Esophagus squamous epithelium (tissue), 5 donors: ENCODE measurements at places on chromosomes 6 and 20.

DNA sequence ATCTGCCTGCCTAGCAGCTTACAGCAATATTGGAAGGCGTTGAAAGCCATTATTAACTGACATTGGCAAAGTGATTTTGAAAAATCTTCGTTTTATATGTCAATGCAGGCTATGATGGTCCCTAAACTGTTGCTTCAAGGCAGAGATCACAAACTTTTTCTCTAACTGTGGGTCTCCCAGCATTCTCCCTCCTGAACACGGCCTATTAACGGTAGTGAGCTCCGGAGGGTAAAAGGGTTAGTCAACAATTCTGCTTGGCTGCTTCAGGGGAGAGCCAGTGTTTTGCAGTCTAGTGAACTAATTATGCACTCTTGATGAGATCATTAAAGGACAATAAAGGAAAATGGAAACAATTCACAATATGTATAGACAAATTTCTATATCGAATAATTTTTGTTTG lies 261.8 kb upstream of the QKI start:
- DNase-seq: no peak

DNA sequence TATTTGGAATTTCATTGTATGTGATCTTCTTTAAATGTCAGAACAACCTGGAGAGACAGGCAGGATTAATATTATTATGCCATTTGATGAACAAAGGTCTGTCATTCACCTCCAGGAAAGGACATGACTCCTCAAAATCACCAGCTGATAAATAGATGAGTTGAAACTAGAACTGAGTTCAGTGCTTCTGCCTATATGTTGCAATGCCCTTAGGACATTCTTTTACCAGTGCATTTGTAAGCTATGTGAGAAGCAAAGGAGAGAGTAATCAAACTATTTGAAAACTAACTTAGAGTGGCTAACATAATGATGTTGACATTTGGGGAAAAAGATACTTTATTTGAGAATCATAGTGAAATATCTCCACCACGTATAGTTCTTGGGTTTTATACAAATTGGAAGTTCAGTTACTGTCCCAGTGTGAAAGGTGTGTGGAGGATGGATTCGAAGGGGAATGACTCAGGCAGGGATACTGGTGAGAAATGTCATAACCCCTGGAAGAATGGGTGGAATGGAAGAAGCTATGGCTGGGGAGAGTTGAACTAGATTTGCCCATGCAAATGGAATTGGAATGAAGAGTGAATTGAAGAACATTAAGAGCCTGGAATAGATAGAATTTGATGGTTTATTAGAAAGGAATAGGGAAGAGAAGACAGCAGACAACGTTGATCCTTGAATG lies 21.5 kb downstream of the PKIB start:
- no peak for DNase-seq

DNA sequence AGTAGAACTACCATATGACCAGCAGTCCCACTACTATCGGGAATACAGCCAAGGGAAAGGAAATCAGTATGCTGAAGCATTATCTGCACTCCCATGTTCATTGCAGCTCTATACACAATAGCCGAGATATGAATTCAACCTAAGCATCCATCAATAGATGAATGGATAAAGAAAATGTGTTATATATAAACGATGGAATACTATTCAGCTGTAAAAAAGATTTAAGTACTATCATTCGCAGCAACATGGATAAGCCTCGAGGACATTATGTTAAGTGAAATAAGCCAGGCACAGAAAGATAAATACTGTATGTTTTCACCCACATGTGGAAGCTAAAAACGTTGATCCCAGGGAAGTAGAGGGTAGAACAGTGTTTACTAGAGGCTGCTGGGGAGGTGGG lies 44.1 kb downstream of the DTNBP1 start:
- no peak for DNase-seq

- DNase-seq: no peak
Observed at GRCh38 chr6:5323979-5324378, 62.7 kb downstream of the FARS2 start.

GRCh38 chr6:101614774-101615173 lies 221.3 kb downstream of the GRIK2 start:
- no peak for DNase-seq

DNA sequence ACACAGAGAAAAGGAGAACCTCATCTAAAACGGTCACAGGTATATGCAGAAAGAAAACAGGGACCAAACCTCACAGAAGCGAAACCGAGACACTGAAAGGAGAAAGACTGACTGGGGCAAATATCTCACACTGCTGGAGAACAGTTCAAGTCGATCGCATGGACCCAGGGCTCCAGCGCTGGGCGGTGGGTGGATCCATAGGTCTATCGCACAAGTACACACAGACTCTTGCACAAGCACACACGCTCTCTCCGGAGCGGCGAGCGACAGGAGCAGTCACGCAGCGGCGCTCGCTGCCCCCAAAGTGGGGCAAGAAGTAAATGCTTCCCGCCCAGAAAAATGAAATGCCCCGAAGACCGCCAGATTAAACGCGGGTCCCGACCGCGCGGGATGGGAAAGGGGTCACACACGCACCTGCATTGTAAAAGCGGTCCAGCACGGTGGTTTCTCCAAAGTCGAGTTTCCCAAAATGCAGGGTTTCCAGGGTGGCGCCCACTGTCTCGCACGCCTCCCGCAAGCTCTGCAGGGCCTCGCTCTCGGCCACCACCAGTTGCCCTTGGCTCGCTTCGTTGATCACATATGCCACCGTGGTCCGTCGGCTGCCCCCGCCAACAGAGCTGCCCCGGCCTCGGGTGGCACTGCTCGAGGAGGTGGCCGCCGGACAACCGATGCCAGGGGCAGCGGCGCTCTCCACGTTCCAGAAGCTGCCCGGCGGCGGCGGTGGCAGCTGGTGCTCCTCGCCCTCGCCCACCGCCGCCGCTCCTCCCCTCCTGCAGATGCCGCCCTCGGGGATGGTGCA lies 782 bp downstream of the MAP3K5 start:
- no peak for DNase-seq

- no peak for DNase-seq
Observed at GRCh38 chr6:154337406-154338005, 19.1 kb downstream of the IPCEF1 start.

- no peak for DNase-seq
Observed at GRCh38 chr6:112743323-112743722, 396.2 kb downstream of the RFPL4B start.

GRCh38 chr6:78484198-78485064 lies 382.9 kb upstream of the IRAK1BP1 start:
- DNase-seq: no peak

GRCh38 chr6:144343701-144344428 lies 58.7 kb downstream of the UTRN start:
- no peak for DNase-seq

GRCh38 chr6:37283671-37284151 lies 25.8 kb upstream of the TMEM217 start:
- no peak for DNase-seq

GRCh38 chr6:32439139-32439538 lies 548 bp upstream of the HLA-DRA start:
- DNase-seq: no peak

GRCh38 chr6:37313723-37314486 lies 39.9 kb upstream of the RNF8 start:
- DNase-seq: no peak

- DNase-seq: no peak
Observed at GRCh38 chr20:22916021-22916842, 118.9 kb upstream of the SSTR4 start.

DNA sequence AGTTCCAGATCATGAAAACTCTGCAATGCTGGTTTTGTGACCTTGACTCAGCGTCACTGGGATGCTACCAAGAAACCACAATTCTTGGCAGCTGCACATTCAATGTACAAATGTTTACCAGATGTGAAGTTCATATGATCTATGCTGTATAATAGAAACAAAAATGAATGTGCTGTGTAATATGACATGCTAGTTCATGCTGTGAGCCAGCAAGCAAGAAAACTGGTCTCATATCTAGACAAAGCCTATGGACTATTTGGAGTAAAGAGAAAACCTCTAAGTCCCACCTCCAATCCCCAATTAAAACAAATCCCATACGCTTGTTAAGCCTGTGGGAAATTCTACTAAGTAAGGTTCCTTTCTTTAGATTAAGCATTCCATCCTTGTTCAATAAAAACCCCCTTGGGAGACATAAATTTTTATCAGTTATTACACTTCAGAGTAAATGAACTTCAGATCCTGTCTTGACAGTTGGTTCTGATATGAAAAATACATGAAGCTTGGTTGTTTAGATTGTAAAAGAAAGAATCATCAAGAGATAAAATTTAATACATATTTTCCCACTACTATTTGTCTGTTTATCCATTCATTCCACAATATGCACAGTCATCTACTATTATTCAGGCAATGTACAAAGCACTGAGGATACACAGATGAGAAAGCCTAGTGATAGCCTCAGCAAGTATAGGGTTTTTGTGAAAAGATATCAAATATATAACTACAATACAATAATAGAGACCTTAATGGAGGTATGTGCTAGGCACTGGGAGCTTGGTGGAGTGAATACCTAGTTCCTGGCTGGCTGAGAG lies 20.1 kb downstream of the COL21A1 start:
- no peak for DNase-seq

- DNase-seq: no peak
Observed at GRCh38 chr6:20954315-20954714, 420.1 kb downstream of the CDKAL1 start.

DNA sequence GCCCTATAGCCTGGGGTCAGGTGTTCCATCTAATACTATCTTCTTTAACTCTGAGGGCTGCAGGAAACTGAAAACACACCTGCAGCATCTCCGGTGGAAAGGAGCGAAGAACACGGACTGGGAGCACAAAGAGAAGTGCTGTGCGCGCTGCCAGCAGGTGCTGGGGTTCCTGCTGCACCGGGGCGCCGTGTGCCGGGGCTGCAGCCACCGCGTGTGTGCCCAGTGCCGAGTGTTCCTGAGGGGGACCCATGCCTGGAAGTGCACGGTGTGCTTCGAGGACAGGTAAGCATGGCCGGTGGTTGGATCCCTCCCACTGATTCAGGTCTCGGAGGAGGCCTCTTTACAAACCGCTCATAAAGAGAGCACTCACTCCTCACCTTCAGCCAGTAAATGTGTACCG lies 15.5 kb downstream of the SYTL3 start:
- DNase-seq: no peak

DNA sequence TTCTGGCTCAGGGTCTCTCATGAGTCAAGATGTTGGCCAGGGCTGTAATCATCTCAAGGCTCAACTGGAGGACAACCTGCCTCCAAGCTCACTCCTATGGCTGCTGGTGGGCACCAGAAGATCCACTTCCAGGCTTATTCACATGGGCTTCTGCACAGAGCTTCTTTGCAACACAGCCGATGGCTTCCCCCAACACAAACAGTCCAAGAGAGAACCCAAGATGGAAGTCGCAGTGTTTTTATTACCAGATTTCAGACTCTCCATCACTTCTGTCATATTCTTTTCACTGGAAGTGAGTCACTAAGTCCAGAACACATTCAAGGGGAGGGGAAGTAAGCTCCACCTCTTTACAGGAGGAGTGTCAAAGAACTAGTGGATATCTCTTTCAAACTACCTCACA lies 75.5 kb downstream of the CD164 start:
- no peak for DNase-seq
